Hindlimb muscle (tissue), 1 donor: ENCODE measurements at places on chromosomes 3 and 15.

GRCh38 chr15:20356444-20356910 is 185.1 kb downstream of the GOLGA6L6 start:
- no peak for DNase-seq

DNA sequence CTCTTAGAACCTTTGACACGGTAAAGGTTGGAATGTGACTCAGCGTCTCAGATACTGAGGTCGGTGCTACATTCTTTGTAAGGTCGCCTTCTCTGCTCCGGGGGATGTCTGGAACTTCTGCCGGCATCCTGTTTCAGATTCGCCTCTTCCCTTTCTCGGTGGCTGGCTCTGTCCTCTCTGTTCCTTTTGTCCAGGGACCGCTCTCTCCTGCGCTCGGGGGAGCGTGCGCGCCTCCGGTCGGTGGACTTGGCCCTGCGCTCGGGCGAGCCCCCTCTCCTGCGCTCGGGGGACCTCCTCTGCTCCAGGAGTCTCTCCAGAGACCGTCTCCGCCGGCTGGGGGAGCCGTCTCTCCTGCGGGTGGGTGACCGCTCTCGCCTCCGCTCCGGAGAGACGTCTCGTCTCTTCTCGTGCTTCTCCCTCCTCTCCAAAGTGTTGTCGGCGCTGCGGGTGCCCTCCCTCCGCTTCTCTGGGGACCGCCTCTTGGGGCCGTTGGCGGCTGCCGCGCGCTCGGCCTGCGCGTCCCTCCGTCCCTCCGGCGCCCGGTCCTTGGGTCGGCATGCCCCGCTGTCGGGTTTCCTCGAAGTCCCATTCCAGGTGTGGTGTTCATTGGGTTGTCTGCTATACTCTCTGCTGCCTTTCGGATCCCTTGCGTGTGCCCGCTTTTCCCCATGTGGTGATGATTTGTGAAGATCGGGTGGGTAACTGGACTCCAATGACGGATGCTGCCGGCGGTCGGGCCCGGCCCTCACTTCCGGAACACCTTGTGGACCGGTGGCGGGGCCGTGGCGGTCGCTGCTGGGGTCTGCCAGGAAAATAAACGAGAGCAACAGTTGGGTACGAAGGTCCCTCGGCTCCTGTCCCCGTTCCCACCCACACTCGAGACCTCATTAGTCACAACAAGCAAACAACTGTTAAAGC is 668.8 kb upstream of the ADAMTS9 start:
- no peak for DNase-seq

DNA sequence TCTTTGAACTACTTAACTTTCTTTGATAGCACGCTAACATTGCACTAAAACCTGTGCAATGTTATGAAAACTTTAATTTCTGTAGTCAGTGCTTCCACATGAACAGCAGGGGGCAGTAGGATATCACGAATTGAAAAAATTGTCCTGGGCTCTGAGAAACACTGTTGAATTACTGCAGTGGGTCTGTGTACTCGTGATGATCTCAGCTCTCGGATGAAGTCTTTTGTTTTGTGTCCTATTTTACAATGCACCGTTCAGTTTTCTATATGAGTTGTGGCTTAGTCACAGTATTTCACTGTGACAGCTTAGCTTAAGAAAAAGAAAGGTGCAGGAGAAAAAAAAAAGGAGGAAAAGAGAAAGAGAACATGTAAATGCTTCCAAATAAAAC is 141.3 kb upstream of the CCDC54 start:
- DNase-seq, result peak; percentile 83

DNA sequence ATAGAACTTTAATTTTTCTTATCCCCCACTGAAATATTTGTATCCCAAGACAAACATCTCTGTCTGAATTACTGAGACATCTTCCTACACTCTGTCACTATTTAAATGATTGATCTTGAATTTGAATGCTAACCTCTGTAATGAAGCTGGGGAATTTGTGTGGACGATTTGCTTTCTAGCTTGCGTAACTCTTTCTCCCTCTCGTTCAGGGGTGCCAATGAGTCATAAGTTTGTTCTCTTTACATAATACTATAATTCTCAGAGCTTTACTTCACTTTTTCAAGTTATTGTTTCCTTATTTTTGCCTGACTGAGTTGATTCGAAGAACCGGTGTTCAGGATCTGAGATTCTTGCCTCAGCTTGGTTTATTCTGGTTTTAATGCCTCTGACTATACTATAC is 783.3 kb upstream of the CADM2 start:
- DNase-seq, result no peak

GRCh38 chr15:56901931-56902330 is 16.5 kb upstream of the TCF12 start:
- no peak for DNase-seq

DNA sequence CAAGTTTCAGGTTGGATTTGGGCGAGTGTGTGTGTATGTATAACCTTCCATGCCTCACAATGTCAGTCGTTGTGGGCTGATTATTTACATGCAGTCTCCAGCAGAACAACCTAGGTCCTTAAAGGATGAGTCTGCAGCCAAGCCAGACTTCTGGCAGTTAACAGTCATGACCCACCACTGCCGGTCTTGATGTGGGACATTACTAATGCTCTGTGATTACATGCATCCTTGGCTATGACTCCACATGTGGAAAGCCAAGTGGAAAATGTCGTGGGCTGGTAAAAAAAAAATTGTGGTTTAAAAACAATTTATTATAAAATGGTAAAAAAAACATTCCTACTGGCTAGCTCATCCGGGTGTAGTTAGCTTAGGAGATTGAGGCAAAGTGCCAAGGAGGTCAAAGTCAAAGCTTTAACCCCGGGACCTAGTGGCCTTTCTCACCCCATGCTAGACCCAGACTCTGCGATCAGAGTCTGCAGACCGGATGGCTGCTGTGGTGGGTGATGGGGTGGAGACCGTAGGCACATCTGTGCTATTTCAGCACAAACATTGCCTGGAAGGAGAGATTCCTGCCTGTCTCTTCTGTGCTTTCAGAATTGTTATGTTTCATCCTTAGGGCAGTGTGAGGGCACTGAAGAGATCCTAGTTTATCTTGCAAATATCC is 6.8 kb downstream of the RARRES1 start:
- DNase-seq, result peak; percentile 67

DNA sequence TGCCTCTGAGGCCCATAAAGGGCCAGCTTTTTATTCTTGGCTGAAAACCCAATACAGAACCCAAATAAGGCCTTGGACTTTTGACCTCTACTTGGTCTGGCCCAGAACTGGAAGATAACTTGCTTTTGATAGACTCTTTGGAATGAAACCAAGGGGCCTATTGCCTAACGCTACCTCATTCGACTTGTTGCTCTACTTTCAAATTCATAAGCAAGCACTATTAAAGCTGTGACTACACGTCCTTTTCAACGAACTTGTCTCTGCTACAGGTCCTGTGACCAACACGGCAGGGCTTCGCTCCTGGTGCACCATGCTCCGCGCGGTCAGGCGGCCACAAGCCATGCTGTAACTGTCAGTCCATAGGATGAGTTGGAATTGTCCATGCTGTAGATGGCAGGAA is 385.4 kb downstream of the MFSD1 start:
- DNase-seq, result no peak

- no peak for DNase-seq
Observed at GRCh38 chr3:177944228-177944661, 592.0 kb upstream of the KCNMB2 start.

GRCh38 chr15:25688166-25688565 is 175.0 kb downstream of the ATP10A start:
- no peak for DNase-seq

DNA sequence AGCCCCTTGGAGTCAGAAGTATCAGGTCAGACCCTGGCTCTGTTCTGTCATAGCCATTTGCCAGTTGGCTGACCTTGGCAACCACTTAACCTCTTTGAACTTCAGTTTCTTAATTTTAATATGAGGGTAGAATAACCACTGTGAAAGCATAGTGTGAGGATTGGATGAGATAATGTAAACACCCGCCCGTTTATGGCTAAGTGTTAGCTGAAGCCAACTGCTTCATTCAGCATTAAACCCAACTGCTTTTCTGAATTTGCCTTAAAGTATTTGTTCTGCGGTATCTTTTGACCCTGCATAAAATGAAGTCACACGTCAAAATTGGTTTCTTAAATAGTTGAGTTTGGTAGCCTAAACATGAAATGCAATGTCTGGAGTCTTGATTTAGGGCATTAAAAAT is 121.5 kb upstream of the ABHD17C start:
- DNase-seq, result no peak

- DNase-seq, result no peak
Observed at GRCh38 chr3:127141921-127142730, 50.8 kb upstream of the PRR23E start.
